ENCODE measurements at places on chromosomes 3 and 15.

DNA sequence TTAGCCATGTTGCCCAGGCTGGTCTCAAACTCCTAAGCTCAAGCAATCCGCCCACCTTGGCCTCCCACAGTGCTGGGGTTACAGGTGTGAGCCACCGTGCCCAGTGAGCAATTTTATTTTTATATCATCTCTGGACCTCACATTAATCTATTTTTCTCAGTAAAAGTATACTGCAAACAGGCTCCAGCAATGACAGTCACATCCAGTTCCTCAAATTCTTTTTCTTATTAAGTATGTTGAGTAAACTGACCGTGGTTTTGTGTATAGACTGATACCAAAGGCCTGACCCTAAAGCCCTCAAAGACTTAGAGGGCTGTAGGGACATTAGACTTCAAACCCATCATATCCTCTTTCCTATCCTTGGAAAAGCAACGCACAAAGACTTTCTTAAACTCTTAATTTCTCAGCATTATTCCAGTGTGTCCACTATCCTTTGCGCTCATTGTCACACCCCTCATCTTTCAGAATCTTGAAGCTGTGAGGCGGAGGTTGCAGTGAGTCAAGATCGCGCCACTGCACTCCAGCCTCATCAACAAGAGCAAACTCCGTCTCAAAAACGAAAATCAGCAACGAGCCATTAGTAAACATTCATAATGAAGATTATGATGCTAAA lies 2.0 kb downstream of the NGLY1 start:
- no peak for DNase-seq

DNA sequence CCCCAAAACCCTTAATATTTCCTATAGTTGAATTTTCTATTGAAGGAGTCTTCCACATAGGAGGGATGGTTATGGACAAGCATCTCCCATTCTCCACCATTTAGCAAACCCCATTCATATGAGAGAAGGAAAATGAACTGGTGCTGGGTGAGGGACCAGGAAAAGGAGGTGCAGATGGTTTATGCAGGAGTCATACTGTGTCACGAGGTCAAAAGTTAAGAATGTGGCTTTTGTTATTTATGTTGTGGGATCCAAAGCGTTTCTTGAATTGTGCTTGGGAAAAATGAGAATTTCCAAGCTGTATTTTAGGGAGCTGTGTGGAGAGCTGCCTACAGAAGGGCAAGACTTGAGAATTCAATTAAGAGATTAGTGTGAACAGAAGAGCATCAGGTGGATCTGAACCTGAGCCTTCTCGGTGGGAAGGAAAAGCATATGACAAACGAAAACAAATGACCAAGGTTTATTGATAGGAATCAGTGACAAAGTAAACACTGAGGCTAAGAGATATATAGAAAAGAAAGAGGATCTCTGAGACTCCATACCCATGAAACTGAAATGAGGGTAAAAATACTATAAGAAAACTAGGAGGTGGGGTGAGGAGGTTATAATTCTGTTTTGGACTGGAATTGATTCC lies 473.3 kb upstream of the NR2F2 start:
- DNase-seq: no peak

DNA sequence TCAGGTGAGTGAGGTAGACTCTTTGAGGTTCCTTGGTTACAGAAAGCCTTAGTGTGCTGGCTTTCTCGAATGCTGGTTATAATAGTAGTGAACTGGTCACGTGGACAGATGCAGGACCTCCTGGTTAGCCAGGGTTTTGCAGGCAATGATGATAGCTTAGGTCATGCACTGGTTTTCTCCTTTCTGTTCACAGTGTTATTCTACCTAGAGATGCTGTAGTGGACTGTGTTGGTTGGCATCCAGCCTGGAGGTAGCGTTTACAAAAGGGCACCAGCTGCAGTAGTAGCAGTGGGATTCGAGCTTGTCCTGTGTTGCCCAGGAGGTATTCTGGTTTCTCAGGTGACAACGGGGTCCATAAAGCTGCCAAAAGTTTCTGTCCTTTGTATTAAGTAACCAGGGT lies 27.0 kb downstream of the PCCB start:
- DNase-seq: no peak

GRCh38 chr3:52088445-52089367 lies 32.3 kb upstream of the DUSP7 start:
- DNase-seq: no peak

- DNase-seq: no peak
Measured at GRCh38 chr3:122687298-122687697, 6.7 kb downstream of the PARP14 start.

GRCh38 chr3:156727519-156728205 lies 53.3 kb downstream of the TIPARP start:
- no peak for DNase-seq

- DNase-seq: no peak
Measured at GRCh38 chr3:88147261-88147660, 2.5 kb upstream of the C3orf38 start.

DNA sequence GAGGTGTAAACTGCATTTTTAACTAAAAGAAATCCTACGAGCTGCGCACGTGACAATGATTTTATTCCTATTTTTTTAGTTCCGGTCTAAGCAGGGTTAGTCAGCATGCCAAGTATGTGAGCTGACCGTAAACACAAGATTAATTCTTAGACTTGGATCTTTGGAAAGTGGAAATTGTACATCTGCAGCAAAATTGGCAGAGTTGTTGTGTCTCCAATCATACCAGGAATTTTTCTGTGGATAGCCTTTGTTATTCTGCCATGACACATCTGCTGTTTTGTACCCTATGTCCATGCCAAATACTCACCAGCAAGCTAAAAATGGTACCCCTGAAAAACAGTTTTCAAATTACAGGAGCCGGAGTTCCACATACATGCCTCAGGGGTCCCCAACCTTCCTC lies 562.5 kb downstream of the UNC13C start:
- DNase-seq: no peak
